B cell (primary cell): ENCODE measurements at places on chromosomes 7 and 10. TPM values are rescaled to one million over a fixed set of nuclear protein-coding genes. Genes with fewer than 3 reads are reported as not detected.

Gene PARP12
- 170 and 233 TPM in 2 replicates for polyA plus RNA-seq

DNA sequence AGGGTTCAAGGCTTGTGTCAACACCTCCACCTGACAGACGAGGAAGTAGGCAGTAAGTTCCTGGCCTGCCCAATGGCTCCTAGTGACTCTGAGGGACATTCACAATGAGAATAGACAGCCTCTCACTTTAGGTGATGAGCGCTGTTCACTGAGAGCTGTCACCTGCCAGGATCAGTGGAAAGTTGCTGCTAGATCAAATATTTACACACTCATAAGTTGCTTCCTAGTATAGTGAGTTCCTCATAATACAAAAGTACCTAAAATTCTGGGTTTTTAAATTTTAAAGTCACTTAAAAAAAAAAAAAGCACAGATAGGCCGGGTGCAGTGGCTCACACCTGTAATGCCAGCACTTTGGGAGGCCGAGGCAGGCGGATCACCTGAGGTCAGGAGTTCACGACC lies 320.8 kb downstream of the PRPF18 start:
- no peak for DNase-seq
- no peak overlapping the region for H3K27ac ChIP-seq
- no peaks in the 10 kb centered on the region for H3K4me1 ChIP-seq
- no peak overlapping the region for H3K4me3 ChIP-seq
- H3K27me3 ChIP-seq, result peaks cover 3% of the 10 kb centered on the region

GRCh38 chr10:63219749-63220148 lies 86.6 kb downstream of the NRBF2 start:
- no peak overlapping the region for H3K4me3 ChIP-seq
- H3K27ac ChIP-seq, result peak overlapping the region; percentile 25
- H3K27me3 ChIP-seq, result no peaks in the 10 kb centered on the region
- DNase-seq, result peak; percentile 53
- H3K4me1 ChIP-seq, result peaks cover 19% of the 10 kb centered on the region

- DNase-seq, result no peak
- no peak overlapping the region for H3K27ac ChIP-seq
- no peaks in the 10 kb centered on the region for H3K27me3 ChIP-seq
These were observed 34.7 kb downstream of the NET1 start for GRCh38 chr10:5447056-5447455.

DNA sequence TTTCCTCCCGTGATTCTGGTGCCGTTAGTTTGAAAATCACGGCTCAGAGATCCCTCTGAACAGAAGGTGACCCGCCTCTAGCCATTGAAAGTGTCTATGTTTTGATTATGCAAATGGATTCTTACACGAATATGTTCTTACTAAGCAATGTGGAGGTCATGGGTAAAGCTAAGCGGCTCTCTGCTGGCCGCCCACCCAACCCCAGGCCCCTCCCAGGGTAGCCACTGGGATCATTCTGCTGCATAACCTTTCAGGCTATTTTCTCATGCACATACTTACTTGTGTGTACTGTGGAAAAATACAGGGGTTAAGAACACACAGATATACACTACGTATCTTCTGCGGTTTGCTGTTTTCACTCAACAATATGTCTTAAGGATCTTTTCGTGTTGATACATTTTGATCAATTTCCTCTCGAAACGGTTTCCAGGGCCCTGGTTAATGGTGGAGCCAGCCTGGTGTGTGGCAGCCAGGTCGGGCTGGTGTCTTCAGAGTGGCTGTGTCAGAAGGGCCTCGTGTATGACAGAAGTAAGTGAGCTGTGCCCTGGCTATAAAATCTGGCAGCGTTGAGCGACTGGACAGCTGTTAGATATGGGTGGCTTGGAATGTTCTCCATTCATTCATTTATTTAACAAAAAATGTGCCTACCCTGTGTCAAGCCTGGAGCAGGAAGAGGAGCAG lies 29.9 kb downstream of the ZNF783 start:
- DNase-seq, result no peak
- H3K36me3 ChIP-seq, result no peaks in the 10 kb centered on the region
- H3K4me3 ChIP-seq, result no peak overlapping the region
- no peak overlapping the region for H3K27ac ChIP-seq
- H3K27me3 ChIP-seq, result no peaks in the 10 kb centered on the region
